ENCODE measurements at places on chromosomes 4 and X.

DNA sequence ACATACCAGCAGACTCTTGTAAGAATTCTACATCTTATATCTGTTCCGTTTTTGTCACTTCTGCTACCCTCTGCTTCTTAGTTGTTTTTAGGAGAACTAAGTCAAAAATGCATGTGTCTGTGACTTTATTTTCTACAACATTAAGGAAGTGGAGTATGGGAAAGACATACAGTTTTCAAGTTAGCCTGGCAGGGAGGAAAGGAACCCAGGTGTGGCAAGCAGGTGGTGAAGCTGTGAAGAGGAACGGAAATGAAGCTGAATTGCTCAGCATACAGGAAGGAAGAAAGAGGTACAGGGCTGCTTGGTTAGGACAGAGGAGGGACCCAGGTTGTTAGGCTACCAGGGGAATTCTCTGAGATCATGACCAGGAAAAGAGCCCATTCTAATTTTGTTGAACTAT, 9.4 kb downstream of the GPRIN3 start:
- H3K4me3 ChIP-seq: peak overlapping the region; percentile 65
- H3K27ac ChIP-seq: peak overlapping the region; percentile 100
- peaks cover 41% of the 10 kb centered on the region for H3K4me1 ChIP-seq
- no peaks in the 10 kb centered on the region for H3K27me3 ChIP-seq
- H3K36me3 ChIP-seq: no peaks in the 10 kb centered on the region
- DNase-seq: peak; percentile 88

- H3K27me3 ChIP-seq: no peaks in the 10 kb centered on the region
- H3K27ac ChIP-seq: no peak overlapping the region
- DNase-seq: no peak
- no peak overlapping the region for H3K4me3 ChIP-seq
- no peaks in the 10 kb centered on the region for H3K36me3 ChIP-seq
Observed at GRCh38 chr4:151527699-151528098, 118.7 kb downstream of the FHIP1A start.

DNA sequence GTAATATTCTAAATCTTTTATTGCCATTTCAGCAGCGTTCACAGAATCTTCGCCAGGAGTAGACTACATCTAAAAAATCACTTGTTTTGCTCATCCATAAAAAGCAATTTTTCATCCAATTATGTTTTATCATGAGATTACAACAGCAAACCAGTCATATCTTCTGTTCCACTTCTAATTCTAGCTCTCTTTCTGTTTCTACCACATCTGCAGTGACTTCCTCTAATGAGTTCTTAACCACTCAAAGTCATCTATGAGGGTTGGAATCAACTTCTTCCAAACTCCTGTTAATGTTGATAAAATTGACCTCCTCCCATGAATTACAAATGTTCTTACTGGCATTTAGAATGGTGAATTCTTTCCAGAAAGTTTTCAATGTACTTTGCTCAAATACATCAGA, 174.4 kb upstream of the BRWD3 start:
- no peak overlapping the region for H3K27ac ChIP-seq
- H3K36me3 ChIP-seq: no peaks in the 10 kb centered on the region
- H3K27me3 ChIP-seq: no peaks in the 10 kb centered on the region
- no peaks in the 10 kb centered on the region for H3K4me1 ChIP-seq
- no peak for DNase-seq
- no peak overlapping the region for H3K4me3 ChIP-seq

DNA sequence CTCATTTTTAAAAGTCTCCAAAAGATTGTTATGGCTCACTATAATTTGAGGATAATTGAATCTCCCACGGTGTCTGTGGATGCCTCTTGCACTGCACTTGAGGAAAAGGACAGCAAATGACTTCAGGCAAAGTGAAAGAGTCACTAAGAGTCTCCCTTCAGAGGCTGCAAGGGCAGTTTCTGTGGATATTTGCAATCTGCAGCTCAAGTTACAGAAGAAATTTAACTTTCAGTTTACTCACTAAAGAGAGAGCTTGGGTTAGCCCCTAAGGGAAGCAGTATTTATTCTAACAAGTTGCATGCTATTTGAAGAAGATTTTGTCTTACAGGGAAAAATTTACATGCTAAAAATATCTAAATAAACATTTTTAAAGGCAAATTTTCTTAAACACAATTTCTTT, 912.0 kb upstream of the TENM3 start:
- H3K27me3 ChIP-seq: no peaks in the 10 kb centered on the region
- H3K36me3 ChIP-seq: no peaks in the 10 kb centered on the region
- no peak overlapping the region for H3K4me3 ChIP-seq
- no peak overlapping the region for H3K27ac ChIP-seq
- peak; percentile 41 for DNase-seq

DNA sequence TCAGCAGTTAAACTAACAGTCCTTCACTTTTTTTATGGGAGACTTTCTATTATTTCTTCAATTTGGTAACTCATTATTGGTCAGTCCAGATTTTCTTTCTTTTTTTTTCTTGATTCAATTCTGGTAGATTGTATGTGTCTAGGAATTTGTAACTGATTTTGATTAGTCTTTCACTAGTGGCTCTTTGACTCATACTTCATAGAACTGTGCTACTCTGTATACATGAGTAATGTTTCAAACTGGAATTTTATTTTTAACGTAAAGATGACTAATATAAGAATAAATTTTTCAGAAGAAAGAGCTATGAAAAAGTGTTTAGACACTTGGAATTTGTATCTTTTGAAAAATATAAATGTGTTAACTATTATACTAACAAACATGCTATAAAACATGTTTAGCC, 813.0 kb downstream of the TRAM1L1 start:
- no peak overlapping the region for H3K4me3 ChIP-seq
- no peaks in the 10 kb centered on the region for H3K36me3 ChIP-seq
- H3K27ac ChIP-seq: no peak overlapping the region
- DNase-seq: no peak
- no peaks in the 10 kb centered on the region for H3K27me3 ChIP-seq
- H3K4me1 ChIP-seq: no peaks in the 10 kb centered on the region

DNA sequence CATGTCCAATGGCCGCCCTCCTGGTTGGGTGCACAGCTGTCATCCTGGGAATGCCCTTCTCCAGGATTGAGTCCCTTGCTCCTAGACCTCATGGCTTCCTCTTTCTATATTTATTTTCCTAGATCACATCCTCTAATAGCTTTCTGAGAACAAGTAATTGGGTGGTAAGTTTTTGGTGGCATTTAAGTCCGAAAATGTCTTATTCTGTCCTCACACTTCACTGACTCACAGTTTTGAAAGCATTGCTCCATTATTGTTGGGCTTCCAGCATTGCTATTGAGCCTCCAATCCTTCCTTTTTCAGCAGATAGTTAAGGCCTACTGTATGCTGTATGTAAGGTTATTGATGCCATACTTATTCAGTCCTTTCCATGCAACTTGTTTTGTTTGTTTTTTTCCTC, 25.9 kb downstream of the PGM2 start:
- H3K27me3 ChIP-seq: no peaks in the 10 kb centered on the region
- no peak overlapping the region for H3K4me3 ChIP-seq
- no peak overlapping the region for H3K27ac ChIP-seq

DNA sequence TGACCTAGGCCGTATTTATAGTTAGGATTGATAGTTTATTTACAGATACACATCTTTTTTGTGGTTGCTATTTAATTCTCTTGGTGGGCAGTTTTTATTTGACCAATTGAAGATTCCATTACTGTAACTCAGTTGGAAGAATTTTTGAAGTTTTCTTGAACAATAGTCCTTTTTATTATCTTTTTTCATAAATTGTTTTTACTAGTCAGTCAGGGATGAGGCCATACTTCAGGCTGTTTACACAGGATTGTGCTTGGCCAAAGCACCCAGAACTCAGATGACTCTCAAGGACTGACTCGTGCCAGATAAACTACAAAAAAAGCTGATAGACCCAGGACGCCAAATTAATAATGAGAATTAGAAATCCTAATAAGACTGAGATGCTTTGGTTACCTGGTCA, 7.0 kb downstream of the HERC3 start:
- no peak overlapping the region for H3K4me3 ChIP-seq
- H3K27ac ChIP-seq: no peak overlapping the region
- no peaks in the 10 kb centered on the region for H3K4me1 ChIP-seq

GRCh38 chrX:149699761-149700160, 12.1 kb upstream of the MAGEA11 start:
- H3K36me3 ChIP-seq: no peaks in the 10 kb centered on the region
- no peak overlapping the region for H3K27ac ChIP-seq
- no peak overlapping the region for H3K4me3 ChIP-seq
- no peaks in the 10 kb centered on the region for H3K27me3 ChIP-seq

GRCh38 chr4:87941537-87942392, 33.7 kb upstream of the SPP1 start:
- H3K4me3 ChIP-seq: no peak overlapping the region
- no peaks in the 10 kb centered on the region for H3K36me3 ChIP-seq
- no peak overlapping the region for H3K27ac ChIP-seq
- no peak for DNase-seq
- H3K4me1 ChIP-seq: no peaks in the 10 kb centered on the region

DNA sequence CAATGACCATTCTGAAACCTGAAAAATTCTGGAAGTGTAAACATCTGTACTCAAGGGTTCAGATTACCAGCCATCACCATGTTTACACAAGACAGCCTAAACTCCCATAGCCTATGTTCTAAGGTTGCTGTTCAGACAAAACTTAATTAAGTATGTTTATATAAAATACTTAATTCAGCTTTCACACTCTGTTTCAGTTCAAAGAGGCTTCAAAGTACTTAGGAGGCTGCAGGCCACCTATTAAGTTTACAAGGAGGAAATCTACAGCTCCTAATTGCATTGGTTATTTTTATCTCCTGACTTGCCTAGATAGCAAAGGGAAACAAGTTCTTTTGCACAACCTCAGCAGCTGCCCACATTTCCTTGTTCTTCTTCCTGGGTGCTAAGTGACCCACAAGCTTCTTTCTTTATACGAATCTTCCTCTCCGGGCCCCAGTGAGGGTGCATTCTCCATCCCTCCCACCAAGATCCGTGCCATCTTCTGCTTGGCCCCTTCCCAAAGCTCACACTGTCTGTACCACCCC, 2.0 kb downstream of the GAK start:
- H3K27ac ChIP-seq: no peak overlapping the region
- no peak for DNase-seq
- no peaks in the 10 kb centered on the region for H3K36me3 ChIP-seq
- no peaks in the 10 kb centered on the region for H3K27me3 ChIP-seq

DNA sequence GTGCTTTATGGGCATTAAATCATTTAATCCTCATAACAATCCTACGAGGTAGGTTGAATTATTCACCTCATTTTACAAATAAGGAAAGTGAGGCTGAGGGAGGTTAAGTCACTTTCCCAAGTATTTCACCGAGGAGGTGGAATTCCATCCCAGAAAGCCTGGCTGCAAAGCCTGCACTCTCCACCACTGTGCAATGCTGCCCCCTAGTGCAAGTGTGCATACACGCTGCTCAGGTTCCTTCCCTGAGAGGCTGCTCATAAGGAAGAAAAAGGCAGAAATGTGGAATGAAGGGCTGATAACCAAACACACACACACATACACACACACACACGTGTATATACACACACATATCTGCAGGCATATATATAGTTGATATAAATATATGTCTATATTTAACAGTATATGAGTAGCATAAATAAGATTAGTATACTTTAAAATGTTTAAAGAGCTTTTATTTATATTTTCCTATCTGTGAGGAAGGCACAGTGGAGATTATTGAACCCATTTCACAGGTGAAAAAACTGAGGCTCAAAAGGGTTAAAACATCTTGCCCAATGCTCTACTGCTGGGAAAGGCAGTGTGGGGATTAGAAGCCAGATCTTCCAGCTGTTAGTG, 714.5 kb upstream of the TENM3 start:
- peak; percentile 35 for DNase-seq
- no peak overlapping the region for H3K27ac ChIP-seq
- H3K27me3 ChIP-seq: no peaks in the 10 kb centered on the region

DNA sequence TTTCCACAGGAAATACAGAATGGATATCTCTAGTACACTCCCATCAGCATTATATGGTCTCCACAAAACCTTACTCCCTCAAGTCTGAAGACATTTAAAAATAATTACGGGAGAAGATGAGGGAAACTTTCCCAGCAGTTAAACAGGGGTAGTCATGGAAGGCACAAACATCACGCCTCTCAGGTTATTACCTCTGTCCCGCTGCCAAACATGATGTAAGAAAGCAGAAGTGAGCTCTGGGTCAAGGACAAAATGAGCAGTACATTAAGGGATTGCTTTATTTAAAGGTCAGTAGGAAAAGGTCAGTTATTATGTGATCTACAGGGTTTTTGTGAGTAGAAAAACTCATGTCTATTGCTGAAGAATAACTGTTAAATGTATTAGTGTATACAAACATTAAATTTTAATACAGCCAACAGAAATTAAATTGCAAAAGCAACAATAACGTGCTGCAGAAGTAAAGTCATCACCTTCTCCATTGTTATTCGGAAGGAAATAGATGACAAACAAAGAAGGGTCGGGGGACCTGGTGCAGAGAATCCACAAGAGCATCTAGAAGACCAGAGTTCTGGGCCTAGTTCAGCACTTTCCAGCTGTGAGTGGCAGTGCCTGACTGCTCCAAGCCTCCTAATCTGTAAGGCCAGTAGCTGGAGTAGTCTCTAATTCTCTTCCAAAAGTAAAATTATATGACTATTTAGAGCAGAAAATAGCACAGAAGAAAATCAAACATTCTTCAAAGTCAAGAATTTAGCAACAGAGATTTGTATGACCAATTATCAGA, 171.2 kb downstream of the PPP3CA start:
- H3K4me1 ChIP-seq: no peaks in the 10 kb centered on the region
- H3K27ac ChIP-seq: no peak overlapping the region
- H3K27me3 ChIP-seq: no peaks in the 10 kb centered on the region

DNA sequence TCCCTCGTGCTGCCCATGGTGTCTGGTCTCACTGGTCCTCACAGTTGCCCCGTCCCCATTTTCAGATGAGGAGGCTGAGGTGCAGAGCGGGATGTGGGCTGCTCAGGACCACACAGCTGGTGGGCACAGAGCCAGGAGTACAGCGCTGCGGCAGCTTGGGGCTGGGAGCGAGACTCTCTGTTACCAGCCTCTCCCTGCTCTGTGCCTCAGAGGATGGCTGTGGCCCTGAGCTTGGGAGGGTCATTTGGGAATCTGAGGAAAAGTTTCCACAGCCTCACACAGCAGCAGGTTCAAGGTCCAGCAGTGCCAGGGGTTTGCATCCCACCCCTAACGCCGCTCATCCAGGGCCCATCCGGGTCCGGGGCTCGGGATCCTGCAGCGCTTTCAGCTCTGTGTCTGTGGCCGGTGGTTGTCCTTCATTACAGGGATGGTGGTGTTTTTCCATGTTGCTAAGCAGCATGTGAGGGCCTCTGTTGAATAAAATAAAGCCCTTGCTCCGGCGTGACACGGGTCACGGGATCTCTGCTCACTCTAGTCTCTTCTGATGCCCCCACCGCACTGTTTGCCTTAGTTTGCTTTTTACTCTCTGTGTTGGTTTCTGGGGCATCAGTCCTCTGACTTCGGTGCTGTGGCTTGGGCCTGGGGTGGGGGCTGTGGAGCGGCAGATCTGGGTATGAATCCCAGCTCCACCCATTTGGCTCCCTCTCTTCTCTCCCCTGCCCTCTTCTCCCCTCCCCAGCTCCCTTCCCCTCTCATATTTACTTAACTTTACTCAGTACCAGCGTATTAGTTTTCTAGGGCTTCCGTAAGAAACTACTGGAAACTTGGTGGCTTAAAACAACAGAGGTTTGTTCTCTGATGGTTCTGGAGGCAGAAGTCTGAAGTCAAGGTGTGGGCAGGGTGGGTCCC, 6.5 kb downstream of the WFS1 start:
- no peaks in the 10 kb centered on the region for H3K36me3 ChIP-seq
- H3K4me1 ChIP-seq: peaks cover 26% of the 10 kb centered on the region
- DNase-seq: no peak
- H3K27me3 ChIP-seq: no peaks in the 10 kb centered on the region

GRCh38 chrX:42673301-42673810, 104.6 kb downstream of the PPP1R2C start:
- no peak overlapping the region for H3K27ac ChIP-seq
- no peak for DNase-seq

Data from MM.1S (cell line).